ENCODE measurements at places on chromosomes 7 and 10. TPM values are rescaled to one million over a fixed set of nuclear protein-coding genes. Genes with fewer than 3 reads are reported as not detected.

The FGFBP3 gene
- polyA plus RNA-seq: 0.22 TPM

The GIMAP4 gene
- 17.3 TPM for polyA plus RNA-seq

The RSPH10B2 gene
- polyA plus RNA-seq: not detected

The SLC26A3 gene
- 56.0 TPM for polyA plus RNA-seq

The DNAH11 gene
- polyA plus RNA-seq: not detected

The ZNF804B gene
- 0.03 TPM for polyA plus RNA-seq

The ZPBP gene
- polyA plus RNA-seq: not detected

The CLCN1 gene
- 0.19 TPM for polyA plus RNA-seq

The ANKRD61 gene
- polyA plus RNA-seq: 0.67 TPM

The TECPR1 gene
- 12.9 TPM for polyA plus RNA-seq

The DNMBP gene
- polyA plus RNA-seq: 21.8 TPM

The TMEM270 gene
- polyA plus RNA-seq: not detected

The GRID2IP gene
- 0.34 TPM for polyA plus RNA-seq

The ANKRD1 gene
- polyA plus RNA-seq: 0.61 TPM

The LRRTM3 gene
- polyA plus RNA-seq: not detected

The PDGFA gene
- 26.5 TPM for polyA plus RNA-seq

The STEAP4 gene
- 5.7 TPM for polyA plus RNA-seq

The MBL2 gene
- polyA plus RNA-seq: 0.01 TPM

The INMT gene
- 1.1 TPM for polyA plus RNA-seq

The TMEM229A gene
- 2.2 TPM for polyA plus RNA-seq

The RNF133 gene
- polyA plus RNA-seq: 0.04 TPM
